NCI-H2227 treated with DMSO at 0.1 percent for 48 hours (cell line): ENCODE measurements at places on chromosomes 1 and 21.

DNA sequence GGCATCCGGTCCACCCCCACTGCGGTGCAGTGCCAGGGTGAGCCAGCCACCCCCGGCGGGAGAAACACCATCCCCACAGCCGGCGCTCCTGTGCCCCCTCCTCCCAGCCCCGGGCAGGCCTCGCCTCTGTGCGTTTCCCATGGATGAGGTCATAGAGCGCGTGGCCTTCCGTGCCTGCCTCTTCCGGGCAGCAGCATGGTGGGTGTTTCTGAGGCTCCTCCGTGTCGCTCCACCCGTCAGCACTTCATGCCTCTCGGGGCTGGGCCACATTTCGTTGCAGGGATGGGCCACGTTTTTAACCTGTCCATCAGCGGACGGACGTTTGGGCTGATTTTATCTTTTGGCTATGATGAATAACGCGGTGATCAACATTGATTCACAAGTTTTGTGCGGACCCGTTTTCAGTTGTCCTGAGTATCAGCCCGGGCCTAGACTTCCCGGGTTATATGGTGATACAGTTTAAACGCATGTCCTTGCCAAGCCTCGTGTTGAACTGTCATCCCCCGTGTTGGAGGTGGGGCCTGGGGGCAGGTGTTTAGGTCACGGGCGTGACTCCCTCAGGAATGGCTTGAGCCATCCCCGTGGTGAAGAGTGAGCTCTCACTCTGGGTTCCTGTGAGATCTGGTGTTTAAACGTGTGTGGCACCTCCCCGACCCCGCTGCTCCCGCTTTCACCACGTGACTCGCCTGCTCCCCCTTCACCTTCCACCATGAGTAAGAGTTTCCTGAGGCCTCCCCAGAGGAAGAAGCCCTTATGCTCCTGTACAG, 64.8 kb downstream of the SLX9 start:
- no peak for DNase-seq

DNA sequence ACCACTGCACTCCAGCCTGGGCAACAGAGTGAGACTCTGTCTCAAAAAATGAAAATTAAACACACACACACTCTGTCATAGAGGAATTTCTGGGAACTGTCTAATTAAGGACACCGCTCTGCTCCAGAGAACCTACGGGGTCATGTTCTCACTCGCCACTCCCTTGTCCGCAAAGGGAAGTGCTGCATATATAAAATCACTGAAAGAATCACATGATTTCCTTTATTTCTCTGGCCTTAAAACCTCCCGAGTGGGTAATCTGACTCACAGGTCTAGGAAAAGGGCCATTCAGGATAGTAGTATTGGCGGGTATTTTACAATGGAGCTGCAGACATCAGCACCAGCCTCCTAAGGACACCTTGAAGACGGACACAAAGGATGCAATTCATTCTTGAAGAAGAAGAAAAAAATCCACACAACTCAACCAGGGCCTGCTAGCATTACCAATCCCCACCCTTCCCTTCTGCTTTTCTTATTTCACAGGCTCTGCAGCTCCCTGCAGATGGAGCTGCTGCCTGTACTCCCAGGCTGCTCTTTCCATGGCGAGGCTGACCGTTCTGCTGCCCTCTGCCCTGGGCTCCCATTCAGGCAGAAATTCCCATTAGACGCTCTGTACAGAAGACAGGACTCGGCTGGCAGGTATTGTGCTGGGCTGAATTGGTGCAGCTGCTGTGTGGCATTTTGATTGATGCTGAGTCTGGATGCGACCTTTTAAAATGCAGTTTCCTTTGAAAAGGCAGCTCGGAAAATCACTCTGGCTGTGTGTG, 53.3 kb upstream of the FAM89A start:
- peak; percentile 71 for DNase-seq

GRCh38 chr1:223670458-223671159, 5.1 kb upstream of the CAPN8 start:
- no peak for DNase-seq

DNA sequence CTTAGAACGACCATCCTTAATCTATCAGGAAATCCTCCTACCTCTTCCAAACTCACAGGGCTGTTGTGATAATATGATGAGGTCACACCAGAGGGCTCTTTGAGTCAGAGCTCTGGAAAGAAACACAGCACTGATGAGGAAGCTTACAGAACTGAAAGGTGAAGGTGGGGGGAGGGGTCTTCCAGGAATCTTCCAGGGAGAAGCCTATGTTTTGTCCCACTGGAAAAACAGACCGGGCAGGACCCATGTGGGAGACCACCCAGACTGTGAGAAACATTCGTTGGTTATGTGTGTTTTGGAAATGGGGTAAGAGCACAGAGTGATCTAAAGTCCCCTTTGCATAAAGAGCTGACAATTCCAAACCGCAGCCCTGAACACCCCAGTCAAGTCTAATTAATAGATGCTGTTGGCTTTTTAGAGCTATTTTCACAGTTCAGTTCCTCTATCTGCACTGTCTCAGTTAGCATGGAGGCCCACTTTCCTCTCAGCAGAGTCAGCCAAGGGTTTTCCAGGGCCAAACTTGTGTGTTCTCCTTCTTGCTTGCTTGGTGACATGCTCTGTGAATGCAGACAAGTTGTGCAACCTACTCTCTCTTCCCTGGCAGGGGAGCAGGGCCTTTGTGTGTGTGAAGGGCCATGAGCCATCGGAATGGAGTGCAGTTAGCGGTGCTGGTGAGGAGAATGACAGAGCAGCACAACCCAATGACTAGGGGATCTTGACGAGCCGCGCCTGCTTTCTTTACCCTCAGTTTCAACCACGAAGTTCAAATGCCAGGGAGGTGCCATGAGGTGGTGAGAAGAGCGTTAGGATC, 12.3 kb downstream of the PHLDA3 start:
- no peak for DNase-seq

DNA sequence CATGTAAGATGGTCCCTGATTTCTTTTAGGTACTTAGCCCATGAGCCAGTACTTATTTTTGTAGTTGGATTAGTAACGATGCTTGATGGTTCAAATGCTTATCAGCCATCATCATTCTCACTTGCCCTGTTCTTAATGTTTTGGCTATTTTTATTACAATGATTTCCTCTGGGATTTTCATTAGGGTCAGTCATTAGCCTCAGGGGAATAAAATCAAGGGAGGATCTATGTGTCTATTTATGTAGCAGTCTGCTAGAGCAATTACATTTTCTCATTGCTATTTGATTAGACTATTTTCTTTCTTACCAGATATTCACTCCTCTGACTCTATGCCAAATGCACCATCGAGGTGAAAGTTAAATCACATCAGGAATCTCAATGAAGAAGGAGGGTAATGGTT, 10.9 kb upstream of the CCT8 start:
- DNase-seq: no peak

- no peak for DNase-seq
Measured at GRCh38 chr1:150322310-150322709, 977 bp downstream of the PRPF3 start.

DNA sequence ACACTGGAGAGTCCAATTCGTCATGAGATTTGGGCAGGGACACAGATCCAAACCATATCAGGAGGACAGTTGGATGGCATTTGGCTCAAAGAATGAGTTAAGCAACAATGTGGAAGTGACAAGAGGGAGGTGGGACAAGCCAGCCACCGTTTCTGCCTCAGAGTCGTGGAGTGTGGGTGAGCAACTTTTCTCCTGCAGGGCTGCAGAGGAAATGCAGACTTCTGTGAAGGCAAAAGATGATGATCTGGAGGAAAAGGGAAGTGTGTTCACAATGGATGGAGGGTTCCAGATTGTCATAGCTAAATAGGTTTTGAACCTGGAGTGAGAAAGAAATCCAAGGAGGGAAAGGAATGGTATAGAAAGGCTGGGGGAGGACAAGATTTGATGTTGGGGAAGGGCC, 16.4 kb upstream of the KANK4 start:
- DNase-seq: no peak
